Heart right ventricle (tissue), 16 donors: ENCODE measurements at places on chromosomes 5 and 9. TPM values are rescaled to one million over a fixed set of nuclear protein-coding genes. Genes with fewer than 3 reads are reported as not detected.
A peak's percentile ranks its signal among the peaks of the same experiment; 100 is the strongest.

- H3K4me1 ChIP-seq, result peaks cover 6% of the 10 kb centered on the region
- H3K27ac ChIP-seq, result no peak overlapping the region
- H3K27me3 ChIP-seq, result peaks cover 16% of the 10 kb centered on the region
- no peaks in the 10 kb centered on the region for H3K36me3 ChIP-seq
- H3K4me3 ChIP-seq, result no peak overlapping the region
Measured at GRCh38 chr5:1150866-1151265, 39.0 kb upstream of the SLC12A7 start.

GRCh38 chr5:24623031-24623430, 21.7 kb downstream of the CDH10 start:
- no peak overlapping the region for H3K27ac ChIP-seq
- no peaks in the 10 kb centered on the region for H3K27me3 ChIP-seq
- no peaks in the 10 kb centered on the region for H3K36me3 ChIP-seq
- DNase-seq, result no peak
- H3K4me3 ChIP-seq, result no peak overlapping the region

FSTL4 gene
- not detected for total RNA-seq

GRCh38 chr5:72149742-72150141, 42.5 kb downstream of the MAP1B start:
- peaks cover 62% of the 10 kb centered on the region for H3K4me1 ChIP-seq
- no peak overlapping the region for H3K27ac ChIP-seq
- DNase-seq, result no peak
- H3K4me3 ChIP-seq, result no peak overlapping the region
- H3K36me3 ChIP-seq, result no peaks in the 10 kb centered on the region
- no peaks in the 10 kb centered on the region for H3K27me3 ChIP-seq

DNA sequence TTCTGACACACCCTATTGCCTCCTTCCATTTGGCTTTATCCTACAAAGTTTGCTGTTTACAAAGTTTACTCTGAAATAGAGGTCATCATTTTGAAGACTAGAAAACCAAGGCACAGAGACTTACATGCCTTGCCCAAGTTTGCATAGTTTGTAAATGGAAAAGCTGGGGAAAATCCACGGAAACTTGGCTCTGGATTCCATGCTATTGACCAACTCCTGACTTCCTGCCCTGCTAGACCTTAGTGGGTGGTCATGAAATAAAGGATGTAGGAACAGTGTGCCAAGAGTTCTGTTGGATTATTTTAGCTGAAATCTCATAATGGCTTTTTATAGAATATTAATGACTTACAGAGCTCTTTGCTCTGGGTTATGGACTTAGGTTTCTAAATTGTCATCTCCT, 69.5 kb downstream of the GRIA1 start:
- H3K4me1 ChIP-seq, result no peaks in the 10 kb centered on the region
- no peaks in the 10 kb centered on the region for H3K27me3 ChIP-seq

F12 gene
- not detected for total RNA-seq

SPATA31A3 gene
- not detected for total RNA-seq

- H3K27ac ChIP-seq, result no peak overlapping the region
- no peak overlapping the region for H3K4me3 ChIP-seq
- H3K36me3 ChIP-seq, result no peaks in the 10 kb centered on the region
- no peak for DNase-seq
- H3K4me1 ChIP-seq, result no peaks in the 10 kb centered on the region
Measured at GRCh38 chr5:64417390-64417789, 88.4 kb upstream of the RGS7BP start.

DNA sequence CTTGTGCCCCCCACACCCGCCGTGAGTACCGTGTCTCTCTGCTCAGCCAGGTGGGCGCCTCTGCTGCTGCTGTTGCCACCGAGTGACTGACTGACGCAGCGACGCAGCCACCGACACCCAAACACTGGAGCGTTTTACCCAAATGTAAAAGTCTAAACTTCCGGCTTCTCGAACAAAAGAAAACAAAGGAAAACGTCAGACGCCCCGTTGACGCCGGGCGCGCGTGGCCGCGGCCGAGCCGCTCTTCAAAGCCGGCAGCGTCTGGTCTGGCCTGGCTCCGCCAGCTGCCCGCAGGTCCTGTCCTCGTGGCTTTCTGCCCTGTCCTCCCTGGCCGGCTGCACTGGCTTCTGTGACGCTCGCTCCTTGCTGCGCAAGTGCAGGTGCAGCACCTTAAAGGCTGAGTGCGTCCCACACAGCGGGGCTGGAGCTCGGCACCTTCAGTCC, 41.4 kb upstream of the CLPTM1L start:
- peak overlapping the region; percentile 69 for H3K4me3 ChIP-seq
- no peak overlapping the region for H3K27ac ChIP-seq
- no peaks in the 10 kb centered on the region for H3K36me3 ChIP-seq
- H3K4me1 ChIP-seq, result peaks cover 5% of the 10 kb centered on the region
- peaks cover 13% of the 10 kb centered on the region for H3K27me3 ChIP-seq

DNA sequence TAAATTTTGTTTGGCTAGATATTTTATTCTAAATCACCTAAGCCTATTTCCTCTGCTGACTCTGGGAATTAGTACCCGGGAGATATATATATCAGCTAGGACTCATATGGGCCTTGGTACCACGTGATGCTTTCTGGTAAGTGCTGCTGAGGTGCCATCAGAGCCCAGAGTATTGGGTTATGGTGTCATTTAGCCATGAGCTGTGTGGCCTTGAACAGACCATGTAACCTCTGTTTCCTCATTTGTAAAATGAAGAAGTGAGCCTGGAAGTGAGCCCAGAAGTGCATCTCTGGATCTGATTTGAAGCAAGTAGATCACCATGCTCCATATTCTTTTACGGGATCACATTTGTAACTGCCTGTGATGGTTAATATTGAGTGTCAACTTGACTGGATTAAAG, 126.1 kb downstream of the GPBP1 start:
- H3K4me3 ChIP-seq, result no peak overlapping the region
- H3K27me3 ChIP-seq, result no peaks in the 10 kb centered on the region
- peaks cover 4% of the 10 kb centered on the region for H3K4me1 ChIP-seq
- no peak overlapping the region for H3K27ac ChIP-seq

- H3K36me3 ChIP-seq, result no peaks in the 10 kb centered on the region
- no peak overlapping the region for H3K4me3 ChIP-seq
- H3K4me1 ChIP-seq, result no peaks in the 10 kb centered on the region
- H3K27me3 ChIP-seq, result no peaks in the 10 kb centered on the region
Measured at GRCh38 chr5:113682497-113683136, 169.1 kb downstream of the YTHDC2 start.

C5orf52 gene
- not detected for total RNA-seq

DNA sequence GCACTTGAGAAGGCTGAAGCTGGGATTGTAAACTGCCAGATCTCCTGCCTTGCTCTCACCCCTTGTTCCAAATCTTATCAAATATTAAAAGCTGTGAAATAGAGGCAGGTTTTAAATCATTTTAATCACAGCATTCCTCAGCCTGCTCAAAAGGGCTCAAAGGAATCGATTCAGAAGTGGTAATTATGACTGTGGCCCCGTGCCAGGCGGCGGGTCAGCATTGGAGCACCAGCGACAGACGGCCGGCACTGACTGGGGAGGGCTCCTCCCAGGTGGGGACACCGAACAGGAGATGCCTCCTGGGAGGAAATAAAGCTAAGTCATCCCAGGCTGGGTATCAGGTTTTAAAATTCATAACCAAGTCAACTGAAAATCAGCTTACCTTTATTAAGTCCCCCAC, 66.7 kb downstream of the KCNIP1 start:
- no peak overlapping the region for H3K4me3 ChIP-seq
- no peak overlapping the region for H3K27ac ChIP-seq
- no peaks in the 10 kb centered on the region for H3K36me3 ChIP-seq
- H3K4me1 ChIP-seq, result no peaks in the 10 kb centered on the region
- DNase-seq, result no peak
- peaks cover 42% of the 10 kb centered on the region for H3K27me3 ChIP-seq
